ENCODE measurements at places on chromosomes 13 and 19.

DNA sequence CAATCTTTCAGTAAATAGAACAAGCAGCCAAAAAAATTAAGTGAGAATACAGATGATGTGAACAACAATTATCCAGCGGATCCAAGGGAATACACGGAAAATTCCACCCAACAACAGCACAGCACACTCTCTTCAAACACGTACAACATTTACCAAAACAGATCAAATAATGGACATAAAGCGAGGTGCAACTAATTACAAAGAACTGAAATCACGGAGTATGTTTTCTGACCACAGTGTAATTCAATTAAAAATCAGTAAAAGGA is 26.2 kb downstream of the MIER2 start:
- no peak for DNase-seq

DNA sequence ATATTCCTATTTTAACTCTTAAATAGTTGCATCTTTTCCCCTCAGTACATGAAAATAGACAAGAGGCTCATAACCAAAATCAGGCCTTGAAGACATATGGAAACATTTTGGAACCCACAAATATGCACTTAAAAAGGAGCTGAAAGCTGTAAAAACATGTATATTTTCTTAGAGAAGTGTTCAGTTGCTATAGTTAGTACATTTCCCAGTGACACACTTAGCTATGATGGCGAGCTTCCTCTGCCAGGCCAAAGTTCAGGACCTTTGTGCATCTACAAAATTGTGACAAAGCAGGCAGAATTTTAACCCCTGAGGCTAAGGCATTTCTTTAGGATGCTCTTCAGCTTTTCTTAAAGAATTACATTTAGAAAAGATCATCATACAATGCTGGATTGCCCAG is 54.5 kb downstream of the RCBTB2 start:
- DNase-seq, result no peak

- DNase-seq, result no peak
Measured at GRCh38 chr19:40081411-40081810, 9.3 kb downstream of the ZNF780A start.

DNA sequence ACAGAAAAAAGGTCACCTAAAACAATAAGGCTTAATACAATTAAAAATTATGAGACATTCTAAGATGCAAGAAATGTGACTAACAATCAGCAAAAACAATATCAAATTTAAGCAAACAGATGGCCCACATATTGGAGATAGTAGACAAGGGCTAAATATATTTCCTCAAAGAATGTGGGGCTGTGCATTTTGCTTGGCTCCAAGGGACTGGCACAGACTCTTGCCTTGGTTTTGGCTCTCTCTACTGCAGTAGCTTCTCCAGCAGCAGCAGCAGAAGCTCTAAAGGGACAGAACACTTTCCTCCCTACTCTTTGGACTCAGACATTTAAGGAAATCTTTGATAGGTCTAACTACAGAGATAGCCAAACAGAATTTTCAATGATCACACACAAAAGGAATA is 38.2 kb upstream of the ZNF780A start:
- no peak for DNase-seq

GRCh38 chr13:112767506-112768471 is 78.0 kb downstream of the ATP11A start:
- peak; percentile 22 for DNase-seq

GRCh38 chr19:8022275-8022674 is 16.8 kb upstream of the ELAVL1 start:
- DNase-seq, result no peak

DNA sequence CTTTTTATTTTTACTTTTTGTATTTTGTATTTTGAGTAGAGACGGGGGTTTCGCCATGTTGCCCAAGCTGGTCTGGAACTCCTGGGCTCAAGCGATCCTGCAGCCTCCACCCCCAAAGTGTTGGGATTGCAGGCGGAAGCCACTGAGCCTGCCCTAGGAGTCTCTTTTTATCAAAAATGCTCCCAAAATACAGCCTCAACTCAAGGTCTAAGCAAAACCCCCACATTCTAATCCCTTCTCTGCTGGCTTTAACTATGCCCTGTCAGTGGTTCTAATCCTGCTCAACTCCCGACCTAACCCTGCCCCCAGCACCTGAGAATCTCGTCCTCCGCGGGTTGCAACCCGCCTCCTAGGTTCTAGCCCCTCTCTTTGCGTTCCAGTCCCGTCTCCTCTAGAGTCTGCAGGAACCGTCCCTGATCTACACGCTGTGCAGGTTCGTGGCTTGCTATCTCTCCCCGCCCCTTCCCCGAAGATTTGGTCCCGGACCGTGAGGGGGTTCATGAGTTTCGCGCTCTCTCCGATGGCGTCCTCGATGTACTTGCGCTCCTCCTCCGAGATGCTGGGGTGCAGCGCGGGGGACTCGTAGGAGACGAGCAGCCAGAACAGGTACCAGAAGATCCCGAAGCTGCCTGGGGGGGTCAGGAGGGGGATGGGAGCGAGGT is 8.0 kb downstream of the SLC17A7 start:
- no peak for DNase-seq

DNA sequence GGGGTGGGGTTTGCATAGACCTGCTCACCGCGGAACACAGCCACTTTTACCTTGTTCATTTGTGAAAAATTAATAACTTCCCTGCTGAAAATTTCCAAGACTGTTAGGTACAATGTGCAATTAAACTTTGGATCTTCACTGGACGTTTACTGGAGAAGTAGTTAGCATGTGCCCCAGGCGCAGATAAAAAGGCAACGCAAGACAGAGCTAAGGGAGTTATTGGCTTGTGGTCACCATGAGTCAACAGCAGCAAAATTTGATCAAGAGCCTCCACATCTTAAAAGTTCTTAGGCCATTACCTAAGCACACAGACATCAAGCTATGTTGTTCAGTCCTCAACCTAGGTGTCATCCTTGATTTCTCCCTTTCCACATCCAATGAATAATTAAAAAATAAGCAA is 257.0 kb downstream of the LHFPL6 start:
- no peak for DNase-seq

DNA sequence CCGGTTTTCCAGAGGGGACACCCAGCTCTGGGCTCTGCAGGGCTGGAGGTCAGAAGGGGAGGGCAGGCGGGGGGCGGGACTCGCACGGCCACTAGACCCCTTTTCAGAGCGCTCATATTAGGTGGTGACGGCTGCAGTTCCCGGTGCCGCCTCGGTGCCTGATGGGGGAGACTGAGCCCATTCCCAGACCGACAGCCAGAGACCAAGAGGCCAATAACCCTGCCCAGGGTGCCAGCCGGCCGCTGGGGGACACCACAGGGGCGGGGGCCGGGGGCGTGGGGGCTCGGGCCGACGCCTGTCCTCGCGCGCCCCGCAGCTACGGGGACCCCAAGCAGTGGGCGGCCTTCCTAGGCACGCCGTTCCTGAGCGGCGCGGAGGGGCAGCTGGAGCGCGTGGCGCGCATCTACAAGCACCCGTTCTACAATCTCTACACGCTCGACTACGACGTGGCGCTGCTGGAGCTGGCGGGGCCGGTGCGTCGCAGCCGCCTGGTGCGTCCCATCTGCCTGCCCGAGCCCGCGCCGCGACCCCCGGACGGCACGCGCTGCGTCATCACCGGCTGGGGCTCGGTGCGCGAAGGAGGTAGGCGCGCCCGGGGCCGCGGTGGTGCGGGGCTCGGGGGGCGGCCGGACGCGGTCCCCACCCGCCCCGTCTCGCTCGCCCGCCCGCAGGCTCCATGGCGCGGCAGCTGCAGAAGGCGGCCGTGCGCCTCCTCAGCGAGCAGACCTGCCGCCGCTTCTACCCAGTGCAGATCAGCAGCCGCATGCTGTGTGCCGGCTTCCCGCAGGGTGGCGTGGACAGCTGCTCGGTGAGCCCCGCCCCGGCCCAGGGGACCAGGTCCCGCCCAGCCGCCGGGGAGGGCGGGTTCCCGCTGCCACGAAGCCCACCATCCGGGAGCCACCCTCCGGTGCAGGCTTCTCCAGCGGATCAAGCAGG is 2.4 kb downstream of the TIMM13 start:
- DNase-seq, result no peak

- no peak for DNase-seq
Measured at GRCh38 chr13:106415442-106415841, 120.0 kb downstream of the EFNB2 start.

DNA sequence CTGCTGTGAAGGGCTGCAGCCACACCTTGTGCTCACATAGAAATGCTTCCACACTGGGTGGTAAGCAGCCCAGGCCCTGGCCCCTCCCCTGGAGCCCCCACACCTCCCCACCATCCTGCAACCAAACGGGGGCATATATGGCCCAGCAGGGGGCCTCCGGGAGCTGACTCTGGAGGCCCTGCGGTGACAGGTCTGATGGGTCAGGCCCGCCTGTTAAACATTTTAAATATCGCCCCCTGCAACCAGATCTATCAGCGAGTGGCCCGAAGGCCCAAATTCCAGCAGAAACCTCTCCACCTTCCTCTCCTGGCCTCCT is 48.0 kb upstream of the KATNAL1 start:
- DNase-seq, result peak; percentile 61

DNA sequence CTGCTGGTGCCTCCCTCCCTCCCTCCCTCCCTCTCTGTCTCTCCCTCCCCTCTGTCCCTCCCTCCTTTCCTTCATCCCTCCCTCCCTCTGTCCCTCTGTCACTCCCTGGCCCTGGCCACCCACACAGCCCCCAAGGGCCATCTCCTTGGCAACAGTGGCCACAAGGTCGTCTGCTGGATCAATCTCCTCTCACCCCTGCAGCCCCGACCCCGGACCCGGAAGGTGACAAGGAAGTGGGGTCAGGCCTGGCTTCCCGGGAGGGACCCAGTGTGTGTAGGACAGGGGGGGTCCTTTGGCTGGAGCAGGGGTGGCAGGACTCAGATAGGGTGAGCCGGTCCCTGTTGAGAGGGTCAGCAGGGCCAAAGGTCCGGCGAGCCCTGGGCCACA is 21.9 kb upstream of the TCF3 start:
- DNase-seq, result no peak

GRCh38 chr13:51270623-51271415 is 48.6 kb downstream of the FAM124A start:
- DNase-seq, result no peak
